ENCODE measurements at places on chromosomes 12 and 14.
A peak's percentile ranks its signal among the peaks of the same experiment; 100 is the strongest.

GRCh38 chr12:115297445-115297844 lies 613.5 kb upstream of the TBX3 start:
- no peak for DNase-seq

DNA sequence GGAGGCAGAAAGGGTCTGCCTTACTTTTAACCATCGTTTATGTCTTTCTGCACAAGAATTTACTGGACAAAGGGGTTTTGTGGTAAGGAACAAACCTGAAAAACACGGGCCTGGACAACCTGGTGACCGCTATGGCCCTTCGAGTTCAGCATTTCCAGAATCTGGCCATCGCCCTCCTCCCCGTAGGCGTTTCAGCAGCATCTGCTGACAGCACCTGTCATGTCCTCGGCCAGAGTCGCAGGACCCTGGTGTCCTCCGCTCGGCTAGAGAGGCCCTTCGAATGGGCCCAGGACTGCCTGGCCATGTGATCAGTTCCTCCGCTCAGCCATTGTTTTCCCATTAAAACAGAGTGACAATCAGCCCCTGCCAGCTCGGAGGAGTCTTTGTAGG lies 142.8 kb upstream of the FKBP4 start:
- DNase-seq = peak; percentile 53

DNA sequence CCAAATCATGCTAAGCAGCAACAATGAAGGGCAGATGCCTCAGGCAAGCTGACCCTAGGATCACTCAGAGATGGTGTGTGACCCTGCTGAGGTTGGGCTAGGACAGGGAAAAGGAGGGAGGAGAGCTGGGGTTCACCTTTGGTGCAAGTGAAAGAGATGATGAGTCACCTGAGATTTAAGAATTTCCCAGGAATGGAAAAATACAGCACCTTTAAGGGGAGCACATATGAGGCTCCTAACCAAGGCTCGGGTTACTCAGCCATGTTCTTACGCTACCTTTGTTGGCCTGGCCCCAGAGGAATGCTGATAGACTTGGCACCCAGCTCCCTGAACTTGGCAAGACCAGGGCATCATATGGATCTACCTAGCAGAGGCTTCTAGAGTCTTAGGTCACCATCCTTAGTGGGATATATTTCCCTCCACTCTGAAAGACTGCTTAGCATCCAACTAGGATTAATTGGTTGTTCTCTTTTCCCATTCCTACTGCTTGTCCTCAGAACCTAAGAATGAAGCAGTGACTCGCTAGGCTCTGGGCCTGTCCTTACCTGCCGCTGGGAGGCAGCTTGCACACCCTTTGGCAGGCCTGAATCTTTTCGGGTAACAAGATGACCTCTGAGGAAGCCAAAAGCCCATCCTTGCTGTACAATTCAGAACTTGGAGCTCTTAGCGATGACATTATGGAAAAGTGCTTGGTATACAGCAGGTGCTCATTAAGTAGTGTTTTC lies 4.0 kb upstream of the NAA25 start:
- DNase-seq = peak; percentile 90

- no peak for DNase-seq
Observed at GRCh38 chr14:80959496-80959895, 4.1 kb downstream of the TSHR start.

DNA sequence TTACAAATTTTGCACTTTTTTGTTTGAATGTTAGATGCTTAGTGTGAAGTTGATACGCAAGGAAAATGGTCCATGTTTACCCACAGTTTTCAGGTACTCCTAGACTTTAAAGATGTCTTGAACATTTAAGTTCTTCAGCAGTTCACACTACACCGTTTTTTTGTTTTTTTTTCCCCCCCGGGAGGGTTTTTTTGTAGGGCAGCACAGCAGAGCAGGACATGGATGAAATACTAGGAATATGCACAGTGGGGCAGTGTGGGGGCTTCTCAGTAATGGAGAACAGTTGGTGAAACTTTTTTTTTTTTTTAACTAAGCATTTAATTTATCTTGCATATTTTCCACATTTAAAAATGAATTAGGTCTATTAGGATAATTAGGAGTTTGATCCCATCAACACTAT lies 4.9 kb downstream of the RAN start:
- no peak for DNase-seq

All from RWPE2 (cell line).